D721Med (cell line): ENCODE measurements at places on chromosomes 16 and 17.

GRCh38 chr16:55046513-55046912 lies 115.8 kb downstream of the IRX5 start:
- DNase-seq = no peak

GRCh38 chr17:83101805-83102480 lies 22.5 kb downstream of the METRNL start:
- DNase-seq = no peak

DNA sequence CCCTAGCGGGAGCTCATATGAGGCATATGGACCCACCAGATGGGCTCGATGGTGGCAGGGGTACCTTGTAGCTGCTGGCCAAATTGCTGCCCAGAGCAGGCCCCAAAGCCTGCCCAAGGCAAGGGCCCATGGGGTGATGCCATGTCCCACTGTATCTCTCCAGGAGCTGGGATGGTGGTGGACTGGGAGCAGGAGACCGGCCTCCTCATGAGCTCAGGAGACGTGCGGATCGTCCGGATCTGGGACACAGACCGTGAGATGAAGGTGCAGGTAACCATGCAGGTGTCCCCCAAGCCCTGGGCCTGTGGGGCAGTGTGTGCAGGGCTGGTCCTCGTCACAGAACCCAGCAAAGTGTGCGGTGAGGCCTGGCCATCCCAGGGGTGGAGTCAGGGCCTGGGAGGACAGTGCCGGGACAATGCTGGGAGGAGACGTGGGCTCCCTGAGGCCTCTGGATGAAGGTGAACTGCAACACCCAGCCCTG lies 34.1 kb upstream of the CHMP6 start:
- no peak for DNase-seq

DNA sequence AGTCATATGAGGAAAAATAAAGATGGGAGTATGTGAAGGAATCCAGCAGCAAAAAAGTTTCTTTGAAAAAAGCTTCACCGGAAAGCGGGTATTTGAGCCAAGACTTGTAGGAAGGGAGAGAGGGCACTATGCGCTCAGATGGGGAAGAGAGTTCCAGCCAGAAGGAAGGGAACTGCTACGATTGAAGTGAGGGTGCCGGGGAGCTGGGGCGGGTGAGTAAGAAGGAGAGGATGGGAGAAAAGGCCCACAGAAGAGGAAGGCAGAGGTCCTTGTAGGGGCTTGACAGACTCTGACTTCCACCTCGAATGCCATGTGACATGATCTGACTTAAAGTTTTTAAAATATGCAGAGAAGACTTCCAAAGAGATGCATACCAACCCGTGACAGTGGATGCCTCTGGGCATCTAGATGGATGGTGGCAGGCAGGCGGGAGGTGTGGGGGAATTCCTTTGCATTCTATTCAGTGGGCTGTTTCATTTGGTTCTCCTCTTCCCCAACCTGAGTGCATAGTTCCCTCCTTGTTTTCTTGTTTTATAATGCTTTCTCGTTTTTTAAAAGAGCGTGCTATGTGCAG lies 44.9 kb downstream of the CDRT4 start:
- no peak for DNase-seq

DNA sequence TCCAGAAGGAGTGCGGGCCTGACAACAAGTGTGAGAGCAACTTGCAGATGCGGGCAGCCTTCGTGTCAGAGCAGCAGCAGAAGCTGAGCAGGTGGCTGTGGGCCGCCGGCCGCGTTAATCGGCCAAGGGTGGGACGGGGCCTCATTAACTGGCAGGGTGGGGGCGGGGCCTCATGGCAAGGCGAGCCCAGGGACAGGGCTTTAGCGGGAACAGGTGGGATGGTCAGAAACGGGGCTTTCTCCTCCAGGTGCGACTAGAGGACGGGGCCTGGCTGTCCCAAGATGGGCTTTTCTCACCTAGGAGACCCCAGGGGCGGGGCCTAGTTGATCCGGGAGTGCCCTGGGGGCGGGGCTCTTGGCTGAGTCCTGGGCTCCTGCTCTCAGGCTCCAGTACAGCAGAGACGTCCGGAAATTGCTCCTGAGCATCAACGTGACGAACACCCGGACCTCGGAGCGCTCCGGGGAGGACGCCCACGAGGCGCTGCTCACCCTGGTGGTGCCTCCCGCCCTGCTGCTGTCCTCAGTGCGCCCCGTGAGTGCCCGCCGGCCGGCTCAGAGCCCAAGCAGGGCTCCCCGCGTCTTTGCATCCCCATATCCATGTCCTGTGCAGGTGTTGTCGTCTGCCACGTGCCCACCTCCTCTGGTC lies 18.4 kb upstream of the PDK2 start:
- DNase-seq = no peak

GRCh38 chr16:84537491-84538151 lies 33.2 kb upstream of the MEAK7 start:
- no peak for DNase-seq

- no peak for DNase-seq
Observed at GRCh38 chr17:50902372-50903353, 36.5 kb upstream of the TOB1 start.

GRCh38 chr16:35794896-35795295 lies 2335.5 kb downstream of the TP53TG3F start:
- no peak for DNase-seq

- no peak for DNase-seq
Observed at GRCh38 chr17:31495022-31495885, 103.8 kb downstream of the RAB11FIP4 start.

- DNase-seq = no peak
Observed at GRCh38 chr16:1530883-1531637, 2.4 kb upstream of the TMEM204 start.

- no peak for DNase-seq
Observed at GRCh38 chr17:49964769-49965523, 4.0 kb upstream of the DLX4 start.

- peak; percentile 88 for DNase-seq
Observed at GRCh38 chr17:75060434-75061054, 13.5 kb downstream of the KCTD2 start.

- DNase-seq = no peak
Observed at GRCh38 chr17:60909405-60909804, 231.8 kb downstream of the BCAS3 start.

GRCh38 chr16:55592306-55592705 lies 25.8 kb downstream of the CAPNS2 start:
- no peak for DNase-seq

GRCh38 chr16:35298460-35299243 lies 1839.2 kb downstream of the TP53TG3F start:
- DNase-seq = no peak

- no peak for DNase-seq
Observed at GRCh38 chr17:41690497-41690896, 1.8 kb downstream of the EIF1 start.

GRCh38 chr16:56068816-56069215 lies 122.5 kb upstream of the GNAO1 start:
- DNase-seq = no peak

- no peak for DNase-seq
Observed at GRCh38 chr16:80387318-80387921, 153.4 kb upstream of the DYNLRB2 start.

DNA sequence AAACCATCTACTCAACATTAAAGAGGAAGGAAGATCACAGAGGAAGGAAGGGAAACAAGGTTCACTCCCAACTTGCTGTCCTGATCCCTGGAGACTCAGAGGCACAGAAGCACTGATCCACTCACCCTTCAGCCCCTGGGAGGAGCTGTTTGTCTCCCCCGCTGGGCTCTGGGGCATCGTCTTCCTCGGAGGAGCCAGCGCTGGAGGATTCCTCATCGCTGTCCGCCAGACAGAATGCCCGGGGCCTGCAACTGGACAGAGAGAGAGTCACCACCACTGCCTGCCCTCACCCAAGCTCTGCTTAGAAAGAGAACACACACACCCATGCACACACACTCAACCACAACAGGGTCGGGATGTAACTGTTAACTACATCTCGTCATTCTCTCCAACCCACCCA lies 24.8 kb upstream of the ERN1 start:
- DNase-seq = no peak

DNA sequence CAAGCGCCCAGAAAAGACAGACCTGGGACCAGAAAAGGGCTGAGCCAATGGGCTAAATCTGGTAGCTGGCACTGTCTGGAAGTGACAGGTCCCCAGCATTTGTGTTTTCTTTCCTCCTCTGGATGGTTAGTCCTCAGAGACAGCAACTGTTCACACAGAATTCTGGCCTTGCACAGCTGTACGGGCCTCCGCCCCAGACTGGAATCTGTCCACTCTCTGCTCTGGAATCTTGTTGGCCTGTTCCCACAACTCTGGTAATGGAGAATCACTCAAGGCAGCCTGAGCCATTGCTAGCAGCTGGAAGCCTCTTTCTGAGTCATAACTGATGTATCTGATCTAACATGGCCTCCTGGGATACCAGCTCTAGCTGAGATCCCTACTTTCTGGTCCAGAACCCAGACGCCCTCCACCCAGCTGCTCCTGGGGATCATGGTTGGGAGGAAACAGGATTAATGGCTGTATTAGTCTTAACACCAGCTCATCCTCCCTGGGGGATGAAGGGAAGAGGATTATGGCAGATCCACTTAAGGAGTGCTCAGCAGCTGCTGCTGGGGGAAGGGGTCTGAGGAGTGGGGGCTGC lies 9.1 kb downstream of the ZNF668 start:
- peak; percentile 100 for DNase-seq

GRCh38 chr16:73126525-73126853 lies 78.6 kb upstream of the ZFHX3 start:
- DNase-seq = no peak

GRCh38 chr17:573036-573435 lies 141.6 kb downstream of the VPS53 start:
- DNase-seq = no peak

GRCh38 chr16:12673466-12673865 lies 130.2 kb downstream of the CPPED1 start:
- no peak for DNase-seq

DNA sequence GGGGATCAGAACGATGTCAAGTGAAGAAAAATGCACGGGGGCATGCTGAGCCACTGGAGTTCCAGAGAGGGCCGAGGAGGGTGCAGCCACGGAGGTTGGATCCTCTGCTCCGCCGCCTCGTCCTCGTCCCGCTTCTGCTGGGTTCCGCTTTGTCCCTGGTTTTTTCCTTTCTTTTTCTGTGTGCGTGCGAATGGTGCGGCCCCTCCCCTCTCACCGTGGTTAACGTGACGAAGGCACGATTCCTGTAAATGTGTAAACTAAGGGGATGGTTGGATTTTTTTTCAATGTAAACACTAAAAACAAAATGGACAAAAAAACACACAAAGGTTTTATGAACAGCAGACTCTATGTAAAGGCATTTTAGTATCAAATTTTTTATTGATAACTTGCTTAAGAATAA lies 46.7 kb downstream of the ACTG1 start:
- no peak for DNase-seq

DNA sequence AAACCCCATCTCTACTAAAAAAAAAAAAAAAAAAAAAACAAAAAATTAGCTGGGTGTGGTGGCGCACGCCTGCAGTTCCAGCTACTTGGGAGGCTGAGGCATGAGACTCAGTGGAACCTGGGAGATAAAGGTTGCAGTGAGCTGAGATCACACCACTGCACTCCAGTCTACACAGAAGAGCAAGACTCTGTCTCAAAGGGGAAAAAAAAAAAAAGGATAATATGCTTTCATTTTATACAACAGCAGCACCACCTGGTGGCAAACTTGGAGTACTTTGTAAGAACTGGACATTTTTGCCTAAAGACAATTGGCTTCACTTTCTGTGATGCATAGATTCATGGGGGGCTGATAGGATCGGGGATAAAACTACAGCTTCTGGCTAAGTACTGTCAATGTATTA lies 8.5 kb downstream of the CHTF8 start:
- DNase-seq = no peak

DNA sequence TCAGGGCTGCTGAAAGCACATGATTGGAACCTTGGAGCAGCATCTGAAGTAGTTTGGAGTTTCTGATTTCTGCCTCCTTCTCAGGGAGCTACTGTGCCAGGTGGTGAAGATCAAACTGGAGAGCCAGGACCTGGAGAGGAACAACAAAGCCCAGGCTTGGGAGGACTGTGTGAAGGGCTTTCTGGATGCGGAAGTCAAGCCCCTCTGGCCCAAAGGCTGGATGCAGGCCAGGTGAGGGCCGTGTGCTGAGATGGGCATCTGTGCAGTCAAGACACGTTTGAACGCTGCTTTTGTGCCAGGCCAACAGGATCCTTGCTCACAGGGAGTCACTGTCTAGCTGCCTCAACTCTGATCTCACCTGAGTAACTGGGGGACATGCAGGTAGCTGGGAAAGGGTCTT lies 23.8 kb downstream of the UBN1 start:
- no peak for DNase-seq

- DNase-seq = no peak
Observed at GRCh38 chr16:63690961-63691360, 1430.9 kb downstream of the CDH11 start.

DNA sequence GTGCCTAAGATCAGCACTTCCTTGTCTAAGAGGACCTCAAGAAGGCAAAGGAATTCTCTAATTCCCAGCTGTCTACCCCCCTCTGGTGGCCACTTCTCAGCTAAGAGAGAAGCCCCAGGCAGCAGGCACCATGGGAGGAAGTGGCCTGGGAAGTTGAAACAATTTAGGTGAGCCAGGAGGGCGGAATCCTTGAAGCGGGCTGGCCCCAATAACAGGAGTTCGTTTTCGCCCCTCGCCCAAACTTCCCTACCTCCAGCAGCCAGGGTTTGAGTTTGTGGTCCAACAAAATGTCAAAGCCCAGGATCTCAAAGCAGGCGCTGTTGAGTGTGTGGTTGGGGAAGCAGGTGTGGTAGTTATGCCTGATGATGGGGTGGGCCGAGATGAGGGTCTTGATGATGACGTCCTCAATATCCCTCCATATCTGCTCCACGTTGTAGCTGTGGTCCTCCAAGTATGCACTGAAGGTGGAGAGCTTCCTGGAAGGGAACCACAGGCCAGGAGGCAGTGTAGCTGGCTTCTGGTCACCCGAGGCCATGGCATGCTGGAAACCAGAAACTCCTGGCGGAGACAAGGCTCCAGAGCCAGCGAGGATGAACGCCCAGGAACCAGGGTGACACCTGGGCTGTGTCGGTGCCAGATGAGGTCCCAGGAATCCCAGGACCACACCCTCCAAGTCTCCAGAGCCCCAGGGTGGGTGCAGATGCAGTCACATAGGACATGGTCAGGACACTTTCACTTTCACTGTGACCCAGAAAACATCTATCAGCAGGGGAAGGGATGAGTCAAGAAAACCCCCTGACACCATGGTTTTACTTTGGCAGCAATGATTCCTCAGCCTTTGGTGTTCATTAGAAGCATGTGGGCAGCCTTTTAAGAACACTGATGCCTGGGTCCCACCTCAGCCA lies 25.6 kb downstream of the TTLL6 start:
- DNase-seq = no peak

- DNase-seq = no peak
Observed at GRCh38 chr16:87201052-87201451, 116.1 kb downstream of the C16orf95 start.

- DNase-seq = no peak
Observed at GRCh38 chr17:292531-293382, 59.9 kb downstream of the RPH3AL start.

- no peak for DNase-seq
Observed at GRCh38 chr16:69366431-69366830, 14.8 kb upstream of the TMED6 start.
